ENCODE measurements at places on chromosomes 13 and 19.

GRCh38 chr13:35914662-35915061 is 216.5 kb downstream of the DCLK1 start:
- no peak for DNase-seq

DNA sequence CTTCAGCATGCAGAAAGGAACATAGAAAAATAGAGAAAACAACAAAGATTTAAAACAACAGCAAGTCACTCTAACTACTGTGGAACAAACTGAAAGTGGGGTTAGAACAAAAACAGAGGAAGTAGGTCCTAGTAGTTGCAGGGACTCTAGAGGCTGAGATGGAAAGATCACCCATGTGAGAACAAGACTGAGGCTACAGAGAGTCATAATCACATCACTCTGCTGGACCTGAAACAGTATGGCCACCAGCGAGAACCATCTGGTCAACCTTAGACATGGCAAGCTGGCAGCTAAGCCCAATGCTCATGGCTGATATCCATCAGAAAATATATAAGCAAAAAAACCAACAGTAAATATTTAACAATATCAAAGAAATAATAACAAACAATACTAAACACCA is 35.8 kb upstream of the ZNF724 start:
- no peak for DNase-seq

DNA sequence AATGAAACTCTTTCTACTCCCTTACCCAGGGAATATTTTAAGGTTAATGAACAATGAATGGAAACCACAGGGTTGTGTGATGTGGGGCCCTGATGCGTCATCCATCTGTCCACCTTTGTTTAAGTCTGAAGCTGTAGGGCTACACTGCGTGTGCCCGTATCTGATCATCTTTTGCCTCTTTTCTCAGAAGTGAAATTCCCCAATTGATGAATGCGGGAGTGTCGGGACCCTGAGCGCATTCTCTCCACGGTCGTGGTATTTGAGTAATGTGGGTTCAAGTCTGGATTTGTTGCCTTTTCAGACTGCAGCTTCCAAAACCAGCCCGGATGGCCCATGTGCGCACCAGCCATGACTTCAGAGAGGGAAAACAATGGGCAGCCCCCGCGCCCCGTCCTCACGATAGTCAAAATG is 112.3 kb downstream of the COL4A2 start:
- DNase-seq: no peak

DNA sequence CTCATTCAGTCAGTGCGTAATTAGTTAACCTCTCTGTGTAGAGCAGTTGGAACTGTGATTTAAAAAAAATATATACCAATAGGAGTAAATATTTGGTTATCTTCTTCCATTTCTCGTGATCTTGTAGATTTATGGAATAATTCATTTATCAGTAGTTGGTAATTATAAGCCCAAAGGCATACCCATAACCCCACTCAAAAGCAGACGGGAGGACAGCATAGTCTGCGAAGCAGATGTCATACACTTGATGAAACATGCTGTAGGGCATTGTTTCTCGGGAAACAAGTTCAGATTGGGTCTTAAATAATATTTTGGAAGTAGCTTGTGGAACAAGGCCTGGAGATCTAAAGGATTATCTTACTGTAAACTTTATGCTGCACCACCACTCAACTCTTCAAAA is 119.7 kb downstream of the FRY start:
- no peak for DNase-seq

Measured in dorsolateral prefrontal cortex (tissue), 122 donors.